ENCODE measurements at places on chromosomes 3 and 15.

DNA sequence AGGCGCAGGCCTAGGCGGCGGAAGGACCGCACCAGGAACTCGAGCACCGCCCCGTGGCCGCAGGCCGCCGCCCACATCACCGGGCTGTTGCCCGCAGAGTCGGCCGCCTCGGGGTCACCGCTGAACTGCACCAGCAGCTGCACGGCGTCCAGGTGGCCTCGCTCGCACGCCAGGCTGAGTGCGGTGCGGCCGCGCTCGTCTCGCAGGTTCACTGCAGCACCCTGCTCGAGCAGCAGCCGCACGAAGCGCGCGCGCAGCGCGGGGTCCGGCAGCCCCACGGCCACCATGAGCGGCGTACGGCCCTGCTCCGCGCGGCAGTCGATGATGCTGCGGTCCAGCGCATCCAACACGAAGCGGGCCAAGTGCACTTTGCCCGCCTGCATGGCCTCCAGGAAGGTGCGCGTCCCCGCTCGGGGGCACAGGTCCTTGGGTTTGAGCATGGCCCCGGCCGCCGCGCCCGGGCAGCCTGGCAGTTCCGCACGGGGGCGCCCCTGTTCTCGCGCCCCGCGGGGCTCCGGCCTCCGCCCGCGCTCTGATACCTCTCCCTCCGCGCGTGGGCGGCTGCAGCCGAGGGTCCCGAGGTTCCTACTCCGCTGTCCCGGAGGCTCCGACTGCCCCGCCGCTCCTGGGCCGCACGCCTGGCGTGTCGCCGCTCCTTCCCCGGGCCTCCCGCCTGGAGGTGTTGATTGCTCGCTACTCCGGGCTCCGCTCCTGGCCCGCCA lies 556 bp downstream of the ANKRD63 start:
- DNase-seq = no peak

DNA sequence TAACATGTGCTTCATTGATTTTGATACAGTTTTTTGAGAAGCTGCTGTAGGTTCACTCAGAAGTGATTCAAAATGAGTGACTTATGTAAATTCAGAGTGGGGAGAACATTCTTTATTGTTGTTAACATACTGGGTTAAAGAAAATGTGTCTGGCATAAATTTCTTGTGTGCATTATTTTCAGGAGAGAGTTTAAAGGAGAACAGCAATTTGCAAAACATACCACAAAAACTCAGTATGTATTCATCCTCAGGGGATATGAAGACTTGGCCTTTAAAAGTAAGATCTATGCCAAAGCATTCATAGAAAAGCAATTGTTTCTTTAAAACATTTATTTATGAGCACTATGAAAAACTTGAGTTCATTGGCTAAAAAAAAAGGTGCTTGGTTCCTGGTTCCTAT lies 1089.8 kb downstream of the ROBO2 start:
- DNase-seq = no peak

DNA sequence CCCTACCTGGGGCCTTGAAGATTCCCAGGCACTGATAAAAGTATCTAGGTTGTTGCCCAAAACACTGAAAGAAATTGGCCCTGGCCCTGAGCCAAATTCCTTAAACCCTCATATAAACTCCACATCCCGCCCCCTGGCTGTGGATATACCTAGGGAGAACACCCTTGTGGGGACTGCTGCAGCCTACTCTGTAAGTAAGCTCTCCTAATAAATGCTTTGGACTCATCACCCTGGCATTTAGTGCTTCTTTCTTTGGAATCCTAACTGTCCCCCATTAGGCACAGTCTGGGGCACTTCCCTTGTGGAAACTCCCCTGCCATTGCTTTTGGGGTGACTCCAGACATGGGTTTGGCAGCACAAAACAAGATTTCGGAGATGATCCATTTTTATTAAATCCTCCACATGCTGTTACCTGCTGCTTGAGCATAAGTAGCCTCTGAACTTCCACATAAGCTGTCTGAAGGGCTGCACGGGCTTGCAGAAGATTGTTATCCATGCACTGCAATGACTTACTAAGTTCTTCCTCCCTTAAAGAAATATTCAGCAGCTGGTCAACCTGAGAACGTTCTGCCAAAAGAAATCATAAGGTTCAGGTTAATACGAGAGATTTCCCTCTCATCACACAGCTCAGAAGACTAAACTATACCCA lies 46.4 kb downstream of the ZNF106 start:
- no peak for DNase-seq

GRCh38 chr3:130894130-130894985 lies 474 bp downstream of the ATP2C1 start:
- DNase-seq = no peak

GRCh38 chr15:41945221-41945620 lies 27.1 kb downstream of the EHD4 start:
- DNase-seq = no peak

- no peak for DNase-seq
Measured at GRCh38 chr3:151400341-151400740, 15.8 kb upstream of the P2RY12 start.

GRCh38 chr3:17151598-17152373 lies 267.0 kb downstream of the PLCL2 start:
- DNase-seq = no peak

DNA sequence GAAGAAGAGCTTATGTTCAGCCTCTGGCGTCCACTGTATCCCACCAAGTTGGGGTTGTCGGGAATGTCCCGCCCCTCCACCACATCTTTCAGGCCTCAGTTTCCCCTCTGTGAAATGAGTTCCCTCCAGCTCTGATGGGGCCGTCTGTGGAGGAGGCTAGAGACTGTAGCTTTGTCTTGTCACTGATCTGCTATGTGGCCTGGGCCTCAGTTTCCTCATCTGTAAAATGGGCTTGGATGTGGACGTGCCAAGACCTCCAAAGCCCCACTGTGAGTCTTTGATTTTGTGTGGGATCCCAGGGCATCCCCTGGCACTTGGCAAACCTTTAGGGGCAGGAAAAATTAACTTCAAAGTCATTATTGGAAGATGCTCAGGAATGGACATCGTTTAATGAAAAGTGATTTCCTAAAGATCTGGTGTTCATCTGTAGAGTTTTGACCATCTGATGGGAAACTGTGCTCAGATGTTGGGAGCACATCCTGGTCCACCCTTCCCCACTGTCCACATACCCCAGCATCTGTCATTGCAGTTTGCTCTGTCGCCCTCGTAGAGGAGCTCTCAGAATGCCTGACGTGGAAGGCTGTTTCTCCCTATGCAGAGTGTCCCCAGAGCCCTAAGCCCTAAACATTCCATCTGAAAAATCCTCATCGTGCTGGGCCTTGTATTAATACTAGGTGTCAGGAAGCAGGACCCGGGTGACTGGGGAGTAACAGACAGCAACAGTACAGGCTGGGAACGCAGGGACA lies 28.5 kb downstream of the SLC6A6 start:
- DNase-seq = no peak

DNA sequence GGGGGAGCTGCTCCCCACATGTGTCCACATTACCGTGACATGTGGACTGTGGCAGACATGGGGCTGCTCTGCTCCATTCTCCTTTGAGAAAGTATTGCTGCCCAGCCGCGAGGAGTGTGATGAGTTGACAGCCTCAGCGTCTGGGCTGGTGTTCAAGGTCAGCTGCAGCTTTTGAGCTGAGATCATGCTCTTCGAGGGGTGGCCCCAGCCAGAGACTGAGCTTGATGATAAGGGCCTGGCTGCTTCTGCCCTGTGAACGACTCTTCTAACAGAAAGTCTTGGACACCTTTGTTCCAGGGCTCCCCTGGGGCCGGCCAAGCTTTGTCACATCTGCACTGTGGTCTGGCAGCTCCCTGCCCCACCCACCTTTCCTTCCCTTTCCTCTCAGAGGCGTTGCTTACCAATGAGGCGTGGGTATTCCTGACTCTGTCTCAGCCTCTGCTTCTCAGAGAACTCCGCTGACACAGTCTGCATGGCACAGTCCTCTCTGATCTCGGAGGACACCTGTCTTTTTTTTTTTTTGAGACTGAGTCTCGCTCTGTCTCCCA lies 86.6 kb downstream of the CHRD start:
- DNase-seq = no peak

DNA sequence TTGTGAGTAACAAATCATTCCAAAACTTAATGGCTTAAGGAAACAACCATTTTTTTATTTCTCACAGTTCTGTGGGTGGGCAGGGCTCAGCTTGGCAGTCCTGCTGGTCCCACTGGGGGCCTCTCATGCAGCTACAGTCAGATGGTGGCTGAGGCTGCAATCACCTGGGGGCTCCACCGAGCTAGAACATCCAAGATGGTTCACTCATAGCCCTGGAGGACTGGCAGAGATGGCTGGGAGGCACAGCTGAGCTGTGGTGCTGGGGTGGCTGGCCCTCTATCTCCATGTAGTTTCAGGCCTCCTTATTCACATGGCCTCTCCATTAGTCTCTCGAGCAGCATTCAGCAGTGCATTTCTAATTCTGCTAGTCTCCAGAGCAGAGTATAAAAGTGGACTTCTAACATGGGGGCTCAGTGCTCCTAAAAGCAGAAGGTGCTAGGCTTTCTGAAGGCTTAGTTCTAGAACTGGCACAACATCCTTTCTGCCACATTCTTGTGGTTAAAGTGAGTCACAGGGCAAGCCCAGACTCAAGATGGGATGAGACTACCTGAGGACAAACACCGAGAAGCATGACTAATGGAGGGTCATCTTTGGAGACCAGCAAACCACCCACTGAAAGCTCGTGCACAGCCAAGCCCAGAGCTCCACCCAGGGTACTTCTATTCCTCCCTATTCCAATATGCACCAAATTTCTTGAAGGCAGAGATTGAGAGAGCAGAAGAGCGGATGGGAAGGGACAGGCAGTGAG lies 6.3 kb downstream of the CAV3 start:
- peak; percentile 91 for DNase-seq

GRCh38 chr3:66809595-66809958 lies 188.5 kb upstream of the KBTBD8 start:
- no peak for DNase-seq

GRCh38 chr3:129046037-129046731 lies 14.4 kb upstream of the GP9 start:
- DNase-seq = no peak

- DNase-seq = no peak
Measured at GRCh38 chr3:181066143-181067087, 76.9 kb upstream of the DNAJC19 start.

GRCh38 chr3:161647936-161648470 lies 151.4 kb downstream of the OTOL1 start:
- DNase-seq = no peak

- no peak for DNase-seq
Measured at GRCh38 chr15:51475736-51476135, 134.3 kb downstream of the GLDN start.

DNA sequence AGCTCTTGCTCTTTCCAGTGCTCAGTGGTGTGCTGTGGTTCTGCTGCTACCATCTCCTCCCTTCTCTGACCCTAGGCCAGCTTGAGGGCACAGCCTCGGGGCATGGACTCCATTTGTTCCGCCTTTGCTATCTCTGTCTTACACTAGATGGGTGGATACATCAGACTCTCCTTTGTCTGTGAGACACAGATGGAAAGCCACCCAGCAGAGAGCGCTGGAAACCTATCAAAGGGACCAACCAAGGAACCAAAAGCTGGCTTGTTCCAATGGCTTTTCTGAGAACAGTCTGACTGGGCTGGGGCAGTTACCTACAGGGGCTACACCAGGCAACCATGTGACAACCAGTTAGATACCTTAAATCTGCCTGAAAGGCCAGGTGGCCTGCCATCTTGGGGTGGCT lies 63.8 kb downstream of the NPTN start:
- no peak for DNase-seq

DNA sequence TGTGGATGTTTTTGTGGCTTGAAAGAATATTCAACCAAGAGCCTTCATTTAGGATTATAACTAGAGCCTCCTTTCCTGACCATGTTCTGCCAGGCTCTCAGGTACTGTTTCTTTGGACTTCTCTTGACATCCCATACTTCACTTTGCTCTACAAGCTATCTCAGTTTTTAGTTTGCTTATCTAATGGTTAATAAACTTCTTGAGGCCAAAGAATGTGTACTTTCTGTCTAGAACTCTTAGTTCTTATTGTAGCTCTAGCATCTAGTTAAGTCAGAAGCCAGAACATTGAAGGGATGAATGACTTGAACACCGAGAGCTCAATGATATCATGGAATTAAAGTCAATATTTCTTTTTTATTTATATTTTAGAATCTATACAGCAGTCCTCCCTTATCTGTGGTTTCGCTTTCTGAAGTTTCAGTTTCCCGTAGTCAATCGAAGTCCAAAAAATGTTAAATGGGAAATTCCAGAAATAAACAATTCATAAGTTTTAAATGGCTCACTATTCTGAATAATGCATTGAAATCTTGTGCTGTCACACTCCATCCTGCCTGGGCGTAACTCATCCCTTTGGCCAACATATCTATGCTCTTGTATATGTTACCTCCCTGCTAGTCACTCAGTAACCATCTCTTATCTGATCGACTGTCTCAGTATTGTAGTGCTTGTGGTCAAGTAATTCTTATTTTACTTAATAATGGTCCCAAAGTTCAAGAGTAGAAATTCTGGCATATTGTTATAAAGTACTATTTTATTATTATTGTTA lies 368.6 kb upstream of the RBMS3 start:
- DNase-seq = no peak

GRCh38 chr3:187740421-187741399 lies 4.6 kb downstream of the BCL6 start:
- DNase-seq = no peak

DNA sequence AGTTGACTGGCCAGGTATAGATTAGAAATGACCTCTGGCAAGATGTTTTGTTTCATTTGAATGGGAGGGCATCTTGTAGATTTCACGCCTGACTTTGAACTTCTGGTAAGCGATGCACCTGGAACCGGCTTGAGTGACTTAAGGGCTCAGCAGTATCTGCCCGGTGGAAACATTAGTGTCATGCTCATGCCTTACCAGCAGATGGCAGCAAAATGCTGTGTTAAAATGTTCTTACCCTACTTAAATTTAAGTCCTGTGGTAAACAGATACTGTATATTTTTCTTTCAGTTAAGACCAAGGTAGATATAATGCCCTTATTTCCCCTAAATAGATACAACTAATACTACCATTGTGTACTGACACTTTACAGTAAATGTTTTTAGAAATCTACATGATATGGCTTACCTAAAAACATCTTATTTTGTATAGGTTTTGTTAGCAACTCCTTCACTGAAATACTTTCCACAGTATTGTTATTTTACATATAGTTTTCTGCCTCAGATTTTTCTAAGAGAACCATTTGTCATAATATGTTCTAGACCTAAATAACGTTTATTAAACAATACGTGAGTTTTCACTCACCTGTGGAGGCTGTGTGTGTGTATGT lies 25.5 kb downstream of the ASB7 start:
- peak; percentile 44 for DNase-seq

GRCh38 chr15:63348392-63348791 lies 33.3 kb downstream of the CA12 start:
- DNase-seq = no peak

- no peak for DNase-seq
Measured at GRCh38 chr3:26683902-26684301, 61.3 kb downstream of the LRRC3B start.

- DNase-seq = no peak
Measured at GRCh38 chr15:95284933-95285421, 1045.5 kb upstream of the NR2F2 start.

- DNase-seq = no peak
Measured at GRCh38 chr3:26368312-26368711, 254.3 kb upstream of the LRRC3B start.

- DNase-seq = no peak
Measured at GRCh38 chr3:61420136-61420759, 141.1 kb upstream of the PTPRG start.

All from kidney epithelial cell (primary cell).